ENCODE measurements at places on chromosomes 5 and 9.

GRCh38 chr5:126043688-126044087 is 379.5 kb upstream of the GRAMD2B start:
- no peak for DNase-seq

GRCh38 chr5:82335806-82336205 is 57.7 kb upstream of the RPS23 start:
- DNase-seq: no peak

DNA sequence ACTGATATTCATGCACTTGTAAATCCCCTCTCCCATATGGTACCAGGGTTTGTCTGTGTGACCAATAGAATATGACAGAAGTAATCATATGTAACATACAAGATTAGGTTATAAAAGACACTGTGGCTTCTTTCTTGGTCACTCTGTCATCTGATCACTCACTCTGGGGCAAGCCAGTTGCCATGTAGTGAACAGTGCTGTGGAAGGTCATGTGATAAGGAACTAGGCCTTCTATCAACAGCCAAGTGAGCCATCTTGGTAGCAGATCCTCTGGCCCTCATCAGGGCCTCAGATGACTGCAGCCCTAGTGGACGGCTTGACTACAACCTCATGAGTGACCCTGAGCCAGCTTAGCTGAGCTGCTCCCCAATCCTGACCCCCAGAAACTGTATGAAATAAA is 30.0 kb upstream of the MATR3 start:
- DNase-seq: no peak

DNA sequence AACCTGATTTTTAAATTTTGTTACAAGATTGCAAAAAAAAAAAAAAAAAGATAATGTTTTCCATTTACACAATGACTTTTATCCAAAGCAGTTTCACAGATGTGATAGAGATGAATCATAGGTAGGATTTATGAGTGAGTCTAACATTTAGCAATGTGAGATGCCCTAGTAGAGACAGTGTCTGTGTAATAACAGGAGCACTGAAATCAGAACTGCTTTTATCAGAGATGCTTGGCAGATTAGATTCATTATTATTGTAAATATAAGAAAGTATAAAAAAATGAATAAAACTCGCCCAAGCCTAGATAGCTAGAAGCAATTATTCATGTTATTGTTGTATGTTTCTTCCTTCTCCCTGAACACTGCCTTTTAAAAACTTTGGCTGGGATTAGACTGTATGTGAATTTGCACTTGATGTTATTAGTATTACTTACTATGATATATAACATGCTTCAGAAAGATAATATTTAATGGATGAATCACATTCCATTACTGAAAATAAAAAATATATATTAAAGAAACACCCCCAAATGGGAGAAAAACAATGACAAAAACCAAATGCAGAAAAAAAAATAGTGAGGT is 567.3 kb upstream of the KLF4 start:
- DNase-seq: no peak

DNA sequence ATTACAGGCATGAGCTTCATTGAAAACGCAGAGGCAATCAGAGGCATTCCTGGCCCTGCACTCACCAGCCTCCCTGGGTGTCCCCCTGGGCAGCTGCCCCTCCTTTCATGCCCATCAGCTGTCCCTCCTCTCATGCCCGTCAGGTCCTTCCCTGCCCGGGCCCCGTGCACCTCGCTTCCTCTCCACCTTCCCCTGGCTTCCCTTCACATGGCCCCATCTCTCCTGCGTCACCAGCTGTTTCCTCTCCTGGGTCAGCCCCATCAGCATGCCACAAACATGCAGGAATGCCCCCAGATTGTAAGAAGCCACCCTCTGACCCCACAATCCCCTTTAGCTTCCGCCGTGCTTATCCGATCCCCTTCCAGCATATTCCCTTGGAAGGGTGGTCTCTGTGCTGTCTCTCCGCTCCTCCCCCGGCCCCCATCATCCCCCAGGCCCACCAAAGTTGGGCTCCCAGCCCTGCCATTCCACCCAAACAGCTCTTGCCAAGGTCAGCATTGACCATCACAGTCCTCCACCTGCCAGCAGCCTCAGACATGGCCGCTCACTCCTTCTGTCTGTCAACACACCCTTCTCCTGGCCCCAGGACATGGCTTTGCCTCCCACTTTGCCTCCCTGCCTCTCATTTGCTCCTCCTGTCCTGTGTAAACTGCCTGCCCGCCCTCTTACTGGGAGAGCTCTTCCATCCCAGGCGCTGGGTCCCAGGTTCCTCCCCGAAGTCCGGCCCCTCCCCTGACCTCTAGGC is 98.6 kb upstream of the IER5L start:
- peak; percentile 48 for DNase-seq

- no peak for DNase-seq
These were observed 5.1 kb downstream of the LIFR start for GRCh38 chr5:38551030-38552017.

Measured in dermis microvascular lymphatic vessel endothelial cell (primary cell).